Stomach (tissue), 19 donors: ENCODE measurements at places on chromosomes 3 and 15.
A peak's percentile ranks its signal among the peaks of the same experiment; 100 is the strongest.

DNA sequence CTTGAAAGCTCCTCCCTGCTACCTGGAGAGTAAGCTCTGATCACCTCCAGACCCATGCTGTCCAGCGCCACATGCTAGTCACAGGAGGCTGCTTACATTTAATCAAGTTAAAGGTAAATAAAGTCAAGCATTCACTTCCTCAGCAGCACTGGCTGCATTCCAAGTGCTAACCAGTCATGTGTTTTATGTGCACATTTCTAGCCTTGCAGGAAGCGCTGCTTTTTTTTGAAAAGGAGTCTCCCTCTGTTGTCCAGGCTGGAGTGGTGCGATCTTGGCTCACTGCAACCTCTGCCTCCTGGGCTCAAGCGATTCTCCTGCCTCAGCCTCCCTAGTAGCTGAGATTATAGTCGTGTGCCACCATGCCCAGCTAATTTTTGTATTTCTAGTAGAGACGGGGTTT lies 279.2 kb downstream of the GABRG3 start:
- DNase-seq, result peak; percentile 32

DNA sequence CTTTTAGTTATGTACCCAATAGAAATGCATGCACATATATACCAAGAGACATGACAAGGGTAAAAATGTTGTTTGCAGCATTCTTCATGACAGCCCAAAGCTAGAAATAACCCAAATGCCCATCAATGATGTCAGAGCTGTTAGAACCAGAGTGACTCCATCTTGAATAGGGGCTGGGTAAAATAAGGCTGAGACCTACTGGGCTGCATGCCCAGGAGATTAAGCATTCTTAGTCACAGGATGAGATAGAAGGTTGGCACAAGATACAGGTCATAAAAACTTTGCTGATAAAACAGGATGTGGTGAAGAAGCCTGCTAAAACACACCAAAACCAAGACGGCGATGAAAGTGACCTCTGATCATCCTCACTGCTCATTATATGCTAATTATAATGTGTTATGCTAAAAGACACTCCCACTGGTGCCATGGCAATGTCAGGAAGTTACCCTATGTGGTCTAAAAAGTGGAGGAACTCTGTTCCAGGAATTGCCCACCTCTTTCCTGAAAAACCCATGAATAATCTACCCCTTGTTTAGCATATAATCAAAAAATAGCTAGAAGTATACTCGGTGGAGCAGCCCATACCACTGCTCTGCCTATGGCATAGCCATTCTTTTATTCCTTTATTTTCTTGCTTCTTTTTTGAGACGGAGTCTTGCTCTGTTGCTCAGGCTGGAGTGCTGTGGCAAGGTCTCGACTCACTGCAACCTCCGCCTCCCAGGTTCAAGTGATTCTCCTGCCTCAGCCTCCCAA lies 32.9 kb downstream of the ZBTB11 start:
- DNase-seq, result no peak

GRCh38 chr3:20747741-20748140 lies 561.7 kb upstream of the SGO1 start:
- no peak for DNase-seq

DNA sequence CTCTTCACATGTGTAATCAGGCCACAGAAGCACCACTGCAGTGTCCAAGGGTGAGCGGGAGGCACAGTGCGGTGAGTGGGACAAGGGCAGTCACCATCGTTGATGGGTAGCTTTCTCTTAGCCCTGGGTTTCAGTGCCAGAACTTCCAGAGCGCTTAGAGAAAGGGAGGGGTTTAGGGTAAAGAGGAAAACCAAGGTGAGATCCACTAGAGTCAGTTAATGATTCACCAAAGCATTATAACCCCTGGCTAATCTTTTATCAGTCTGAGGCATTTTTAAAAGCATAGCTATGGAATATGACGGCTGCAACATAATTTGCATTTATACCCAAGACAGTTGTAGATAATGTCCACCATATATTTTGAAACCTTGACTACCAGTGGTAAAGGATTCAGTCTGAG lies 94.8 kb downstream of the SHQ1 start:
- DNase-seq, result peak; percentile 47

- DNase-seq, result peak; percentile 57
Measured at GRCh38 chr3:172591876-172592771, 68.9 kb upstream of the TNFSF10 start.

DNA sequence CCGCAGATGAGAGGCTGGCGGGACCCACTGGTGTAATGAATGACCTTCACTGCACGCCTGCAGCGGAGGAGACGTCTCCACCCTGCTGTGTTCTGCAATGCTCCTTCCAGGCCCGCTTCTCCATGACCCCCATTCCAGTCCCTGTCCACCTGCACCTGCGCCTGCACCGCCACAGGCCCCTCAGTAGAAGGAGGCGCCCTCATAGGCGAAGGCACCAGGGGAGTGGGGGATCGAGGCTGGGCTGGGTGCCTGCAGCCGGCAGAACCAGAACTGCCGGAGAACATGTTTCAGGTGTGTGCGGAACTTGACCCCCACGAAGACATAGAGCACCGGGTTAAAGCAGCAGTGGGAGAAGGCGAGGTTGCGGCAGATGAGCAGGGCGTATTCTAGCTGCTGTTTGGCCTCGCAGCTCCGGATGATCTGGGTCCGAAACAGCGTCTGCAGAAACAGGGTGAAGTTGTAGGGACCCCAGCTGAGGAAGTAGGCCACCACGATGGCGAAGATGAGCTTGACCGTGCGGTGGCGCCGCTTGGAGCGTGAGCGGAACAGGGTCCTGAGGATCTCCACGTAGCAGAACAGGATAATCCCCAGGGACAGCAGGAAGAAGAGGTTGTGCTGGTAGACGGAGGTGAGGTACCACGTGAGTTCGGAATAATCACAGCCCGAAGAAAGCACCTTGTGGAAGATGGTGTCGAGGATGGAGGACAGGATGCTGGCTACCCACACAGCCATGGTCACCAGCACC lies 6.3 kb downstream of the XCR1 start:
- no peak for DNase-seq

GRCh38 chr3:46482632-46483350 lies 15.0 kb upstream of the RTP3 start:
- no peak for DNase-seq
